ENCODE measurements at places on chromosomes 12 and 14. TPM values are rescaled to one million over a fixed set of nuclear protein-coding genes. Genes with fewer than 3 reads are reported as not detected.

The KRT79 gene
- polyA plus RNA-seq = not detected

The KCNH3 gene
- polyA plus RNA-seq = 3.3 TPM

The IRAK3 gene
- polyA plus RNA-seq = 59.7 TPM

The CRIP2 gene
- polyA plus RNA-seq = 3.5 TPM

The DMAC2L gene
- 16.4 TPM for polyA plus RNA-seq

The POLE gene
- polyA plus RNA-seq = 1.00 TPM

The TMEM179 gene
- polyA plus RNA-seq = not detected

The ASIC1 gene
- polyA plus RNA-seq = not detected

The TAS2R8 gene
- not detected for polyA plus RNA-seq

The PUS1 gene
- polyA plus RNA-seq = 6.9 TPM

The TRPV4 gene
- polyA plus RNA-seq = 2.0 TPM

The FAM181A gene
- polyA plus RNA-seq = not detected

The LTB4R2 gene
- polyA plus RNA-seq = 32.6 TPM

The HSPB8 gene
- not detected for polyA plus RNA-seq

The MYH7 gene
- polyA plus RNA-seq = not detected

The FCF1 gene
- polyA plus RNA-seq = 14.8 TPM

The SDSL gene
- polyA plus RNA-seq = 6.5 TPM

The PRR4 gene
- polyA plus RNA-seq = not detected

The LIN7A gene
- polyA plus RNA-seq = 8.0 TPM

The WNT5B gene
- 2.7 TPM for polyA plus RNA-seq

The TARBP2 gene
- polyA plus RNA-seq = 24.4 TPM

The OSGEP gene
- 112 TPM for polyA plus RNA-seq

The RFX4 gene
- not detected for polyA plus RNA-seq

The NPFF gene
- 0.79 TPM for polyA plus RNA-seq

The SPTB gene
- polyA plus RNA-seq = not detected

The ASCL1 gene
- polyA plus RNA-seq = not detected

The HELB gene
- polyA plus RNA-seq = 1.8 TPM

The AQP6 gene
- 0.04 TPM for polyA plus RNA-seq

The PLA2G1B gene
- not detected for polyA plus RNA-seq

The SLC7A7 gene
- 262 TPM for polyA plus RNA-seq

The SVOP gene
- not detected for polyA plus RNA-seq

The NR4A1 gene
- polyA plus RNA-seq = 1,297 TPM

The CCDC88C gene
- 12.3 TPM for polyA plus RNA-seq

The PLXNC1 gene
- polyA plus RNA-seq = 35.2 TPM

The ANAPC5 gene
- polyA plus RNA-seq = 114 TPM

The MCRS1 gene
- polyA plus RNA-seq = 50.3 TPM

The ACSS3 gene
- polyA plus RNA-seq = 0.16 TPM

The TAPBPL gene
- 89.3 TPM for polyA plus RNA-seq

The ITGB7 gene
- 28.4 TPM for polyA plus RNA-seq

Data from CD14-positive monocyte (primary cell).